ENCODE measurements at places on chromosomes 6 and 20.

GRCh38 chr6:46338131-46338530, 153.1 kb downstream of the RCAN2 start:
- DNase-seq: no peak

DNA sequence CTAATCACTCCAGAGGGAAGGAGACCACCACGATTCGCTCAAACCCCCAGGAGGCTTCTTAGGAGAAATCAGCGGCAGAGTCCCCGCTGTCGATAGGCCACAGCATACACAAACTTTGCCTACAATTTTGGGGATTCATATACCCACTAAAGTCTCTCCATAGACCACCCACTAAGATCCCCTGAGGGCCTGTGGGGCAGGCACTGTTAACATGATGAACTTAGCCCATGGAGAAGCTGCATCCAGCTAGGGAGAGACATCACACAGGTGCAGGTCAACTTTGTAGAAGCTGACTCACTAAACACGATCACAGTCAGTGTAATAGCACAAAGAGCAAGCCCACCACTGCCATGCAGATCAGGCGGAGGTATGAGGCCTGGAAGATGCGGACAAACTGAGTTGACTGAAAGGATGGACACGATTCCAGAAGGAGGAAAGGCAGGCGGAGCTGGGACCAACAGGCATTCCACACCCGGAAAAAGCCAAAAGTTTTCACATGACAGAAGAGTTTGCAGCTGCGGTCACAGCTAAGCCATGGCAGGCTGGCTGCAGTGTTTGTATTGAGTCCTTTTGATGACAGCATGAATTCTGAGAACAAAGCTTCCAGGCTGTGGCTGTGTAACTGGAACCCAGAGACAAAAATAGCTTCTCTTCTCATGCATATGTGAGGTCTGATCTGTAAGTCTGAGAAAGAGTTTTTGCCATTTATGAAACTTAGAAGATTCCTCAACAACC, 75.7 kb upstream of the QKI start:
- no peak for DNase-seq

GRCh38 chr6:111795558-111795957, 77.7 kb downstream of the FYN start:
- DNase-seq: no peak

DNA sequence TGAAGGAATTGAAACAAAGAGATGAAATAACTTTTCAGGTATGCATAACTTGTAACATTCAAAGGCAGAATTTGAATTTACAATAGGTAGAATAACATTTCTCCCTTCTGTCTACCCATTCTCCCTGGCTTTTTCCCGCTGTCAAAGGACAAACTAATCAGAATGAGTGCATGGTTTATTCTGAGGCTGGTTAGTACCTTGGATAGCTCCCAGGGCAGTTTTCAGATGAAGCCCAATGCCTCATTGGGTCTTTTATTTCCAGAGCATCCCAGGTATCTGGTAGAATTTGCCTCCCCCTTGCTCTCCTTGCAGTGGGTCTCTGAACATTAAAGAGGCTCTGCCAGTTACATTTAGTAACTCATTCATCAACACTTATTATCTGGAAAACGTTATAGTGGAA, 665.5 kb downstream of the BCKDHB start:
- no peak for DNase-seq

DNA sequence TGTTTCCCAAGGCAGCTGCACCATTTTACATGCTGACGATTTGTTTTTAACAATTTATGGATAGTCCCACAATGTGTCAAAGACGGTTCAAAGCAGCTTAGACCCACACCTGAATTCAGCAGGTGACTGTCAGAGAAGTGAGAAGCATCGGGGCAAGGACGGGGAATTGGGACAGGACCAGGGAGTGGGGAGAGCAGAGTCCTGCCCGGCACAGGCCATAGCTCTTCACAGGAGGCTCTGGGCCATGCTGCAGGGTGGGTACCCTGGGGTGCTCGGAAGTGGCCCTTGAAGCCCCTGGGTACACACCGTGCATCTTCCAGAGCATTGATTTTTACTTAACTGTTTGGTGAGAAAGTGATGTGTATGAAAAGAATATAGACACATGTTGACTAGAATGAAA, 33.2 kb upstream of the PHACTR3 start:
- DNase-seq: no peak

GRCh38 chr6:129959358-129959930, 58.9 kb upstream of the L3MBTL3 start:
- no peak for DNase-seq

DNA sequence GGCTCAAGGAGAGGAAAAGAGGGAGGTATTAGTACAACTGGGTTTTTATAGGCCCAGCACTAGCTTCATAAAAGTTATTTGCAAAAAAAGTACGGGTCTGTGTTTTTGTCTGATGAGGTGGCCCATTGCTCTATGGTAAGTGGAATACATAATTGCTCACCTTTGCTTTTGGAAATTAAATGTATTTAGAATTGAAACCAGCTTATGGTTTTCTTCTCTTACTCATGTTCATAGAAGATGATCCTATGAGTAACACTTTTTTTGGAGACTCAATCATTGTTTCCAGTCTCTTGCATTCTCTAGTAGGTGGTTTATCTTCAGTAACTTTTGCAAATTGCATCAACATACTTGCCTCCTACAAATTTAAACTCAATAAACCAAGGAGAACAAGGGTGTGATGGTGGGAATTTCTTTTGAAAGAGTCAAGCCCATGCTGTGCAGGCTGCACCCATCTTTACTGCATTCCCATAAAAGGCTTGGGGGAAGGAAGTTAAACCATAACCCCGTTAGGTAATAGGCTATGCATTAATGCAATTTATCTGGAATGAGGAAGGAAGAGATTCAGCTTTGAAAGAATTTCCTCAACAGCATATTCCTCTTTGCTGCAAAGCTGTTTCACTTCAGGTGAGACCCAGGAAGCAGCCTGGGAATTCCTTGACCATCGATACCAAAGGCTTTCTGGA, 48.5 kb upstream of the EDN1 start:
- DNase-seq: no peak

DNA sequence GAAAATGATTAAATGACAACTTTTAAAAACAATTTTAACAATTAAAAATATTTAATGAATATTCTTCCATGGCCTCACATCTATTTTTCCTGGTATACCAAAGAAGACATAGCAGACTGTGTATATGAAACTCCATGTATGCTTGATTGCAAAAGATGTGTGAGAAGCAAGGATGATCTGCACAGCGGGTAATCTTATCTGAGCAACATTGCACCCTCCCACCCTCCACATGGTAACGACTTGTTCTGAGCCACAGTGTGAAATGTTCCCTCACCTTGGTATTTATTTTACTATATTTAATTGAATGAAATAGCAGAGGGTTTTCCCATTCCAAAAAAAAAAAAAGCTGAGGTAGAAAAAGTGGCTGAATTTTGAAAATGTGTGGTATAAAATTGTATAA, 204.4 kb downstream of the SYNE1 start:
- DNase-seq: no peak

DNA sequence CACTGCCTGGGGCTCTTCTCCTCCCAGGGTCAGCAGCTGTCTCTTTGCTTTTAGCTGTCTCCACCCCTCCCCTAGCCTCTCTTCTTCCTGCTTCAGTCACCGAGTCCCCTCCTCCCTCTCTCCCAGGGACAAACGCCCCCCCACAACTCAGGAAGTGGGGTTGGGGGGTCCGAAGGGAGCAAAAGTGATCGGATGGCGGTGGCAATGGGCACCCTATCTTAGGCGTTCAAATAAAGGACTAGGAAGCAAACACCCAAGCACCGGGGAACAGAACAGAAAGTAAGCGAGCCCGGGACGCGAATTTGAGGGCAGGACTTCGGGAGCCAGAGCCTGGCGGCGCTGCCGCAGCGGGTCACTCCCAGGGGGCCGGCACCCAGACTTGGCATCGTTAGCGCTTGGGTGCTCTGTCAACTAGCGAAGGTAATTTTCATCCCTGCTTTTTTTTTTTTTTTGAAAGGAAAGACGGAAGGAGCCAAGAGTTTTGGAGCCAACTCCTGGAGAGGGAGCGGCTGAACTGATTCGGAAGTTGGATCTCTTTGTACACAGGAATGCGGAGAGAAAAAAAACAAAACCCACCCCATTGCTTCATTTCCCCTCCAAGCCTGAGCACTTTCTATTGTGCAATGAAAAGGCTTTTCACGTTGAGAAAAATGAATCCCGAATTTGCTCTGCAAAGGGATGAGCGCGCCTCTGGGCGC, 815 bp upstream of the ITPR3 start:
- DNase-seq: no peak

DNA sequence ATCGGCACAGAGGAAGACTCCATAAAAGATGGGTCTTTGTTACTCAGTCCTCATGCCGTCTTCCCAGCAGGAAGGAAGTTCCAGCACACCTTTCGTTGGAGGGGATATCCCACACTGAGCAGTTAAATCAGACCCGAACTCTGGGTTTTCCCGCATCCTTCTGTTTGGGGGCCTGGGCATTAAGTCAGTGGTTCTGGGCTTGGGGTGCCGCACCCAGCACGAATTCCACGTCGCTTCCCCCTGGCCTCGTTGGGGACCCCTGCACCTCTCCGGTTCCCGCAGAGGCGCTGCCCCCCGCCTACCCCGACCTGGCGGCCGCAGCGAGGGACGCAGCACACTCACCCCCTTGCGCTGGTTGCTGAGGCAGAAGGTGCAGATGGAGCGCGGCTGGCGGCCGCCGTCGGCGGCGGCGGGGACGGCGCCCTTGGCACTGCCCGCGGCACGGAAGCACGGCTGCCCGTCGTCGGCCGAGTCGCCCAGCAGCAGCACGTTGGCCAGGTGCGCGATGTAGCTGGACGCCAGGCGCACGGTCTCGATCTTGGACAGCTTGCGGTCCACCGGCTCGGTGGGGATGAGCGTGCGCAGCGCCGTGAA, 641 bp downstream of the TCF15 start:
- no peak for DNase-seq

GRCh38 chr20:59994697-59995122, 36.5 kb downstream of the CDH26 start:
- DNase-seq: no peak

DNA sequence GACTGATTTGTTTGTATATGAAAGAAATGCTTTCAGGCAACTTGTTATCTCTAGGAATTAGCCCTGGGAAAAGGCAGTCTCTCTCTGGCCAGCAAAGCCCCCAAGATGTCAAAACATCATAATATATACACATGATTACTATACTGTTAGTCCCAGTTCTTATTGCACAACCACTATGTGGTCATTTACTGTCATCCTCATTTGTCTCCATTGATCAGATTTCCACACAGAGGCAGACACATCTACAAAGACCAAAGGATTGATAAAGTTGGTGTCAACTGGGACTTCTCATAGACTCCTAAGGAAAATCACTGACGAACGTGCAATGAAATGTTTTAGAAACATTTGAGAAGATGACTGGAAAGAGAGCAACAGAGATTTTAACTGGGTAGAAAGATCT, 71.9 kb upstream of the POPDC3 start:
- no peak for DNase-seq

GRCh38 chr6:77298283-77298682, 165.0 kb downstream of the HTR1B start:
- DNase-seq: no peak

- no peak for DNase-seq
Observed at GRCh38 chr6:26439151-26440125, 866 bp upstream of the BTN3A3 start.

GRCh38 chr6:147201885-147202515, 2.2 kb upstream of the STXBP5 start:
- no peak for DNase-seq

DNA sequence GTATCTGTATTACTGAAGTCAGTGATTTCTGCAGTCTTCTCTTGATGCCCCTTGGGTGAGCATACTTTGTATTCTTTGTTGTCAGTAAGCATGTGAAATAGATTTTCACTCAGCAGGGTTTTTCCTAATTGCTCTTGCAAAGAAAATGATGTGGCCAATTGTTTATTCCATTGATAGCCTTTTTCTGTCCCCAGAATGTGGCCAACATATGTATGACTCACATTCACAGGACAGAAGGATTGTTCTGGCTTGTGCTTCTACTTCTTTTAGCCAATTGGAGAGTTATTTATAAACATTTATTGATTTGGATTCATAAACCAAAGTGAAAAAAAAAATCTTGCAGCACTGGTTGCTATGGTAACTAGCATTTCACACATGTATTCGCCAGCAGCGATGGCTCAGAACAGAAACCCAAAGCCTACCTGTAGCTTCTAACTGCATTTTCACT, 54.4 kb upstream of the RBM24 start:
- no peak for DNase-seq

- no peak for DNase-seq
Observed at GRCh38 chr20:19291024-19291817, 78.8 kb downstream of the SLC24A3 start.

- DNase-seq: no peak
Observed at GRCh38 chr20:371755-372542, 8.6 kb upstream of the TRIB3 start.

GRCh38 chr6:29414588-29414987, at the start of gene OR12D1:
TSS of gene OR12D1 (plus strand) at chr6:29414928.
- DNase-seq: no peak

DNA sequence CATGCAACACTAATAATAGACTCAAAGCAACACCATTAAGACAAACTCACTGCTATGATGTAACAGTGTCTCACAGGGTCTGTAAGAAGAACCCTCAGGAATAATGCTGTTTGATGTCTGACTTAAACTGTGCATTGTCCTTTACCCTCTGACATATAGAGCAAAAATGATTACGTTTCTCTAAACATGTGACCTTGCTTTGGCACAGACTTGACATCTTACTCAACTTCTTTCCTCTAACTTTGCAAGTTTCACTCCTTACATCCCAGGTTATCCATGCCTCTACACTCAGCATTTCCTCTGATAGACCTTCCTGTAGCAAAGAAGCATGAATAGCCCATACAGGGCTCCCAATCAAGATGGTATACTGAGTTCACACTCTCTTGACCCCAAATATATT, 252.7 kb downstream of the UST start:
- DNase-seq: no peak

- DNase-seq: no peak
Observed at GRCh38 chr6:11364971-11365397, 132.5 kb upstream of the NEDD9 start.

DNA sequence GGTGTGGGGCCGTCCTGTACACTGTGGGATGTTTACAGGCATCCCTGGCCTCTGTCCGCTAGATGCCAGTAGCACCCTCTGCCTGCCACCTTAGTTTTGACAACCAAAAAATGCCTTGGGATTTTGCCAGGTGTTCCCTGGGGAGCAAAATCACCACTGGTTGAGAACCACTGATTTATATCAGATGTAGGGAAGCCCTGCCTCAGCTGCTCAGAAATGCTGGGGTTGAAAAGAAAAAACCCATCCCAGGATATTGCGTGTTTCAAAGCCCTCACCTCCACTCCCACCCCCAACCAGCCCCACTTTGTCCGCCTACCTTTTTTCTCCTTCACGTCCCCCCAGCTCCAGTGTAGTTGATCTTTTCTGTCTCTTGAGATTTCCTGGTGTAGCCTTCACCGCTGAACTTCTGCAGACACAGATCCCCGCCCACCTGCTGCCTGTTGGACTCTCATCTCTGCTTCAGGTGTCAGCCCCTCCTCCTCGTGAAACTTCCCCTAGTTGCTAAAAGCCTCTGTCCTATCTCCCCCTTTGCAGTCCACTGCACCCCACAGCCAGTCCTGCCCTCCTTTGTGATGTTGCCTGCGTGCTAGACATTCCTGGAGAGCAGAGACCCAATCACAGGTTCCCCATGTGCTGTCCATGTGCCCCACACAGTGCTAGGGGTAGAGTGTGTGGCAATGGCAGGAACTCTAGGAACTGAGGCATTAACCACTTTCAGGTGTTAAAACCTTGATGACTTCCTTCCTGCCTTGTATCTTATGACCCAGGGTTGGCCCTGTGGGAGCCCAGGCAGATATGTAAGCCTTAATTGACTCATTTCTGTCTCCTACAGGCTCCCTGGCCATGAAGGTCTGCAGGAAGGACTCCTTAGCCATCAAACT, 98.9 kb downstream of the TBC1D7 start:
- no peak for DNase-seq

GRCh38 chr6:55174211-55175026, at the start of gene HCRTR2:
TSS of gene HCRTR2 (plus strand) at chr6:55174515. CDS start at chr6:55174588, 73 bp downstream.
- no peak for DNase-seq

Data from mesenteric fat pad (tissue), 1 donor.